Fibroblast of skin of right biceps (primary cell): ENCODE measurements at places on chromosomes 11 and 22.

DNA sequence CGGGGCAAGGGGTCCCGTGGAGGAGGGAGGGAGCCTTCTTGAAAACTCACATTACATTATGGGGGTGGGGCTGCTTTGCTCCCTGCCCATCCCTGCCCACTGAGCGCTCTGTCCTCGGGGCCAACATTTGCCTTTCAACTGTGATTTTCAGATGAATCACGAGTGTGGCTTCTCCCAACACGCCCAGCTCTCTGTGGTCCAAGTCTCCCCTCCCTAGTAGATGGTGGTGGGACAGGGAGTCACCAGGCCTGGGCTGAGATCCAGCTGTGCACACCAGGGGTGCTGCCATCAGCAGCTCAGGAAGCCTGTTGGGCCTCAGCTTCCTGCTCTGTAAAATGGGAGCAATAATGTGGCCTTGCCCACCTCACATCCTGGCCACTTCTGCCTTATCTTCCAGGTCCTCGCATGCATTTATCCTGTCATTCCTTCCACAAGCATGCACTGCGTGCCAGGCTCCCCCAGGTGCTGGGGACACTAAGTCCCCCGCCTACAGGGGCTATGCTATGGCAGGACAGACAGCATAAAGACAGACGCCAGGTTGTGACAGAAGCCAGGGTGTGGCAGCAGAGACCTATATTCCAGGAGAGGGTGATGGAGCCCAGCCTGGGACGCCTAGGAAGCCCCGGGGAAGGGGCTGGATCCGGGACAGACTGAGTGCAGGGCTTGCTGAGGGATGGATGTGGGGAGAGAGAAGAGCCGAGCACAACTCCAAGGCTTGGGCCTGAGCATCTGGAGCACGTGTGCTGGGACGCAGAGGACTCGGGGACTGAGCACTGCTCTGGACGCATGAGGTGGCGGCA is 30.5 kb downstream of the NFAM1 start:
- peak; percentile 5 for DNase-seq

DNA sequence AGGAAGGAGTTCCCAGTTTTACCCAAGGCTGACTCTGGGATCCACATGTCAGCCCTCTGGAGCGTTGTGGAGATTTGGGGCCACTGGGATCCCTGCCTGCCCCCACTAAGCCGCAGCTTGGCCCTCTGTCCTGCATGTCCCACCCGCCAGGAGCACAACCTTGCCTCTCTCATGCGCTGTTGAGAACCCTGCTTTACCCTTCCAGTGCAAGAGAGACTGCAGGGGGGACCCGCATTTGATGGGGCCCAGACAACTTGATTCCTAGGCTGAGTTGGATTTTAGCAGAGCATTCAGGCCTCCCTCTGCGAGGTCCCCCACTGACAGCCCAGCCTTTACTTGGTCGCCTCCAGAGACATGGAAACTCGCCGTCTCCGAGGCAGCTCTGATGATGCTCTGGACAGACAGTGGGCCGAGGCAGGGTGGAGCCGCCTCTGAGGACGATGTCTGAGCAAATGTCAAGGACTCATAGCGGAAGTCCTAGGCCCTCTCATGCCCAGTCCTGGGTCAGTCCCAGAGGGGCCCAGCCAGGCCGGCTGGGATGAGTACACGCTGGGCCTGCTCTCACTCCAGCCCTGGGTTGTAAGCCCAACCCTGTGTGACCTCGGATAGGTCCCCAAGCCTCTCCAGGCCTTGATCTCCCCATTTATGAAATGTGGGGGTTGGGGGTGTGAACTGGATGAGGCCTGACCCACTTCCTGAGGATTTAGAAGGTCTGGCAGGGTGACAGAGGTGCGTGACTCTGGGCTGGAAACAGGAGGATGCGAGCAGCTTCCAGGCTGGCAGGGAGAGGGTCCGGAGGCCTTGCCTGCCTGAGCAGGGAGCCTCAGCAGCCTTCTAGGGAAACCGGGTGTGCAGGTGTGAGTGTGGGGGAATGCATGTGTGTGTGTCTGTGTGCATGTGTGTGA is 630 bp downstream of the CD5 start:
- no peak for DNase-seq

DNA sequence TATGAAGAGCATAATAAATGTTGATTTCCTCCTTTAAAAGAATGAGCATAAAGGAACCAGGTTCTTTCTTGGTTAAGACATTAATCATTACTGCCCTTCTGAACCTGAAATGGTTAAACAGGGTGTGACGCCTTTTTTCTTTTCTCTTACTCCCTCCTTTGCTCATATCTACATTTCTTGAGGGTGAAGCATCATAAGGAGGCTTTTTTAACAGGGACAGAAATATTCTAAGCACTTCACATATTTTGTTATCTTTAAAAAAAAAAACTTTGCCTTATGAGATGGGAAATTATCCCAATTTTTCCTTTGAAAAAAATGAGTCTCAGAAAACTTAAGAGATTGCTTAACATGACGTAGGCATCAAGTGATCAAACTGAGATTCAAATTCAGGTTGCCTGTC is 1036.3 kb upstream of the TENM4 start:
- DNase-seq: no peak

- no peak for DNase-seq
These were observed 109.5 kb downstream of the FANCF start for GRCh38 chr11:22516111-22516510.

DNA sequence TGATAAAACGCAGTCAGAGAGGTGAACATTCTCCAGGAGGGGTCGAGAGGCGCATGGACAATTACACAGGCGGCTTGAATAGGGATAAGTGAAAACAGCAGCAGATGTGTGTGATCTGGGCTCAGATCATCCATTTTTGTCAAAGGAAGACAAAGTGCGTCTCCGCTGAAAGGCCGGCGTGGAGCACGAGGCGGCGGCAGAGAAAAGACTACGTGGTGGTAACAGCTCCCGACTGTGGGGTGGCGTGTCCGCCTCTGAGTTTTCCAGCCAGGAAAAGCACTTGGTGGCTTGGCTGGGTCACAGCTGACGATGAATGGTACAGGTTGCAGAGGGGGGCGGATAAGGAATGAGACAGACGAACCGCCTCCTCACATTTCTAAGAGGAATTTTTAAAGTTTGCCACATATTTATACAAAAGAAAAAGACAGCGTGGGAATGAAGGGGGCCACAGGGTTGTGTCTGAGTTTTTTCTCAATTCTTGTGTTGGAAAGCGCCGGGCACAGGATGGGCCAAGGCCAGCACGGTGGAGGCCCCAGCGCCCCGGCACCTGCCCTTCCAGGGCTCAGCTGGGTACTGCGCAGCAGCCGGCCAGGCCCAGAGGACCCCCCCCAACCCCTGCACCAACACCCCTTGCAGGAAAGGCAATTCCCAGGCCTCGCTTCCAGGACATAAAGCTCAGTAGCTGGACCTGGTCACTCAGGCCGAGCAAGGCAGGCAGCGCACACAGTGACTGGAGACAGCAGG is 80.4 kb downstream of the TRMU start:
- peak; percentile 5 for DNase-seq

- peak; percentile 26 for DNase-seq
These were observed 11.0 kb downstream of the CRELD2 start for GRCh38 chr22:49929211-49929979.

- no peak for DNase-seq
These were observed 198.3 kb upstream of the B3GAT1 start for GRCh38 chr11:134610116-134610910.

DNA sequence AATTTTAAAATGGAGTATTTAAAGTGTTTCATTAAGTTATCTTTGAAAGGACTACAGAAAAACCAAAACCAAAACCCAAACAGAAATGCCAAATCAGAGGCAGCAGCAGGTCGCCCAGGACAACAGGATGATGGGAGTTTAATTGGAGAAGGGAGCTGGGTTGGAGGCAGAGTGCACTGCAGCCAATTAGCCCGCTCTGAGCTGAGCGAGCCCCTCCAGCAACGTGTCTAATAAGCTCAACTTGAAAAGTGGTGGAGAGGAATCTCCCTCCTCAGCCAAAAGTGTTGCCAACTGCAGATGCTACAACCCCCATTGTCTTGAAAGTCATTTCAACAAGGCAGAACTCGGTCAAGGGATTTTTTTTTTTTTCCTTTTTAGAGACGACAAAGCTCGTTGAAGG is 323.9 kb downstream of the CADM1 start:
- DNase-seq: no peak

GRCh38 chr11:94790661-94791180 is 22.6 kb downstream of the AMOTL1 start:
- peak; percentile 45 for DNase-seq

DNA sequence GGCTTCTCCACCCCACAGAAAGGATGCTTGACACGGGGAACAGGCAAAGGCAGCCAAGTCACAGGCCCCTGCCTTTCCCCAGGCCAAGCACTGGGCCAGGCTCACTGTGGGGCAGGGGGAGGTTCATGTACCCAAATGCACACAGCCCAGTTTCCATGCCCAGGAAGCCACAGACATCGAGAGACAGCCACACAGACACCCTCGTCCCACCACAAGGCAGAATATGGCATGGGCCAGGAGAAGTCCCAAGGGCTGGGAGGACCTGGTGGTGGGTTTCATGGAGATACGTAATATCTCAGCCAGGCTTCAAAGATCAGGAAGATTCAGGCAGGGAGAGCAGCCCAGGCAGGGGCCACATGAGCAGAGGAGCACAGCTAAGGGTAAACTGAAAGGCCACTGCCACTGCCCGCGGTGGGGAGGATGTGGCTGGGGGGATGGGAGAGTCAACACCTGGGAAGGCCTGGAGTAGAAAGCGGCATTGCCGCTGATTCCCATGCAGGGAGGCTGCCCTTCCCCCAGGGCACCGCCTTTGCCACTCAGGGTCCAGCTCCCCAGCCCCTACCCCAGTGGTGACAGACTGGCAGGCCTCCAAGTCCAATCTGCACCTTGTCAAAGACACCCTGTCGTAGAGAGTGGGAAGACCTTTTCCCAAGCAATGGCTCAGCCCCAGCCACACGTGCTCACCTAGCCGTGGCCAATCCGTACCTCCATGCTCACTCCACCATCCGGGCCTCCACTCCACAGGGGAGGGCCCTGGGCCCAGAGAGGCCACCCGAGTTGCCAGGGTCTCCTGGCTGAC is 2.4 kb upstream of the MFNG start:
- DNase-seq: no peak

GRCh38 chr11:97739932-97740800 is 1280.6 kb upstream of the CNTN5 start:
- peak; percentile 31 for DNase-seq

GRCh38 chr11:30317030-30317429 is 5.9 kb upstream of the ARL14EP start:
- DNase-seq: peak; percentile 15

- no peak for DNase-seq
These were observed 158.7 kb upstream of the SYT13 start for GRCh38 chr11:45444796-45445195.

DNA sequence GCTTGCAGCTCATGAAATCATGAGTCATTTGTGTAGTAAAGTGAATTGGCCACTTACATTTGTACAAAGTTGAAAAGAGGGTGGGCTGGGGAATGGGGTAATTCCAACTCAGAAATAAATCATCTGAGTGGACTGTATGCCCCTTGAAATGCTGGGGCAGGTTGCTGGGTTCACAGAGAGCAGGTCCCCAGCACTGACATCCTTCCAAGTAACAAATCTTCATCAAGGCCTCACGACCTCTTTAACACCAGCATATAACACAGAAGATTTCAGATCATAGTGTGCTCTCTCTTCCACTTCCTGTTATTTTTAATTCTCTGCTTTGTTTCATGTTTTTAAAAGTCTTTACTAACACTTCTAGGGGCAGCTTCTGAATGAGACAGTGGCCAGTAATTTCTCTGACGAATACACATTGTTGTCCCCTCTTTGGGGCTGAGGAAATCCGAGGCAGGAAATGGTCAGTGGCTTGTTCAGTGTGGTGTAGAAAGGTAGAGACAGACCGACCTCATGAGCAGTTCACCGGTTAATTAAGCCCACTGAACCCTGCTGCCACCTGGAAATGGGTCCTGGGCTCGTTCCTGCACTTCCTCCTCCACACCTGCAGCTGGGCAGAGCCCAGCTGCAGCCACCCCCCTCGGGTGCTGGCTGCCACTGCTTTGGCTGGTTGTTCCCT is 127.7 kb downstream of the MAML2 start:
- DNase-seq: peak; percentile 48

- no peak for DNase-seq
These were observed 39.0 kb downstream of the APOL5 start for GRCh38 chr22:35756722-35757121.
